ENCODE measurements at places on chromosomes 7 and 10. TPM values are rescaled to one million over a fixed set of nuclear protein-coding genes. Genes with fewer than 3 reads are reported as not detected.
A peak's percentile ranks its signal among the peaks of the same experiment; 100 is the strongest.

DNA sequence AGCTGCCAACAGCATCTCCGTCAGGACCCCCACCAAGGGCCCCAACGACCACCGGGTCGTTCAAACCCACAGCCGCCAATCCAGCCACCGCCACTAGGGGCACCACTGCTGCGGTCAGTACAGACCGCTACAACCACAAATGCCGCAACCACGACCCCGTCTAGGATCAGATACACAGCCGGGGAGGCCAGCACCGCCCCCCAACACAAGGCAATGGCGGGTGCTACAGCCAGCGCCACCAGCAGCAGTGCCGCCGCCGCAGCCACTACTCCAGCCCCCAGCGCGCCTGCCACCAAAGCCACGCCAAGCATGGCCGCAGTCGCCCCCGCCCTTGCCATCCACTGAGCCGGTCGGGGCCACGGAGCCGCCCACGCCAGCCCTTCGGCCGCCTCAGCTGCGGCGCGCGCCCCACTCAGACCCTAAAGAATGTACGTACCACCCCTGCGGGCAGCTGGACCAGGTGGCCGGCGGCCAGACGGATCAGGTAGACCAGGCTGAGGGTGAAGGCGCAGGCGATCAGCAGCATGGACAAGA is 473 bp downstream of the CYP51A1 start:
- H3K4me1 ChIP-seq, result no peaks in the 10 kb centered on the region
- no peak overlapping the region for H3K27ac ChIP-seq
- no peaks in the 10 kb centered on the region for H3K27me3 ChIP-seq
- H3K4me3 ChIP-seq, result peak overlapping the region; percentile 98
- H3K36me3 ChIP-seq, result peaks cover 17% of the 10 kb centered on the region
- DNase-seq, result peak; percentile 86

- no peak overlapping the region for H3K4me3 ChIP-seq
- no peaks in the 10 kb centered on the region for H3K27me3 ChIP-seq
- peaks cover 2% of the 10 kb centered on the region for H3K4me1 ChIP-seq
- DNase-seq, result no peak
Observed at GRCh38 chr7:133861876-133862275, 265.3 kb upstream of the LRGUK start.

GRCh38 chr7:129780974-129781927 is 169.7 kb downstream of the NRF1 start:
- H3K4me3 ChIP-seq, result peak overlapping the region; percentile 83
- peaks cover 6% of the 10 kb centered on the region for H3K4me1 ChIP-seq
- no peak overlapping the region for H3K27ac ChIP-seq
- H3K27me3 ChIP-seq, result peaks cover 66% of the 10 kb centered on the region
- no peak for DNase-seq
- H3K36me3 ChIP-seq, result peaks cover 3% of the 10 kb centered on the region

Gene ACSM6
- total RNA-seq, result not detected

Gene FBXL15
- total RNA-seq, result 8.4 TPM
